Heart right ventricle (tissue), 16 donors: ENCODE measurements at places on chromosomes 7 and 10.

GRCh38 chr7:73446682-73447081 is 13.1 kb downstream of the FZD9 start:
- no peak for DNase-seq

GRCh38 chr7:51968461-51968860 is 651.9 kb upstream of the COBL start:
- no peak for DNase-seq

- no peak for DNase-seq
These were observed 571.0 kb downstream of the SH2D4B start for GRCh38 chr10:81108516-81109199.

DNA sequence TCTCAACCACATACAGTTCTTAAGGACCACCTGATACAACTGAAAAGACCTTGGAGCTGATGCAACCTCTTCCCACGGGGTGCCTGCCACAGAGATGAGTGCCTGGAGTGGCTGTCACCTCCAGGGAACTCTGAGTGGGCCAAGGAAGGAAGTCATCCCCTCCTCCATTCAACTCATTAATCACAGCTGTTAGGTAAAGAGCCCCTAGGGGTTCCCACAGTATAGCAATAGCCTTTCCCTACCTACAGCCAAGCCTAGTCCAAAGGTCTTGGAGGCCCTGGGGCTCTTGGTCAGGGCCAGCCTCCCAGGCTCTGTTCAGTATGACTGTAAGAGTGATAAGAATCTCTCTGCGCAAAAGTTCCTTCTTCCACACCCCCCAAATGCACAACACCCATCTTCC is 70.4 kb upstream of the NFE2L3 start:
- DNase-seq = no peak

GRCh38 chr10:77716458-77717317 is 79.1 kb upstream of the KCNMA1 start:
- no peak for DNase-seq

DNA sequence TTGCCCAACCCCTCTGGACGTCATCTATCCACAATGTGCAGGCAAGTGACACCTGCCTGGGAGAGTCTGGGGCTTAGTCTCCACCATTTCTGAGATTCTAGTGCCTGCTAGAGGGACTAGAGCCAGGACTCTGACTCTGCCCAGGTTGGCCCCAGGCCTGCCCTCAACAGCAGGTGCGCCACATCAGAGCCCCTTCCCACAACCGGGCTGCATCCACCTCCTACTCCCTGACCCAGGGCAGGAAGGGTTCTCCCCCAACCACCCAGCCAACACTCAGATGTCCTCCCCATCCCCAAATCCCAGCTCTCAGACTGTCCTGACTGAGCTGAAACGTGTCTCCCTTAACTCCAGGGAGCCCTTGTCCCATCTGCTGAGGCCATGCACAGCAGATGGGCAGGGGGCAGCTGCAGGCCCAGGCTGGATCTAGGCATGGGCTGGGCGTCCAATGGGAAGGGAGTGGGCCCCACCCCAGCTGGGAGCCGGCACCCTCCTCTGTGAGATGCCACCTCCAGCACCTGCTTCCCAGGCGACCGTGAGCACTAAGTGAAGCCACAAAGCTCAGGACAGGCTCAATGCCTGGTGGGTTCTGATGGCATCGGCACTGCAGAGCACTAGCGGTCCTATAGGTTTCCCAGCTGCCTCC is 49.2 kb downstream of the RASGEF1A start:
- peak; percentile 3 for DNase-seq

DNA sequence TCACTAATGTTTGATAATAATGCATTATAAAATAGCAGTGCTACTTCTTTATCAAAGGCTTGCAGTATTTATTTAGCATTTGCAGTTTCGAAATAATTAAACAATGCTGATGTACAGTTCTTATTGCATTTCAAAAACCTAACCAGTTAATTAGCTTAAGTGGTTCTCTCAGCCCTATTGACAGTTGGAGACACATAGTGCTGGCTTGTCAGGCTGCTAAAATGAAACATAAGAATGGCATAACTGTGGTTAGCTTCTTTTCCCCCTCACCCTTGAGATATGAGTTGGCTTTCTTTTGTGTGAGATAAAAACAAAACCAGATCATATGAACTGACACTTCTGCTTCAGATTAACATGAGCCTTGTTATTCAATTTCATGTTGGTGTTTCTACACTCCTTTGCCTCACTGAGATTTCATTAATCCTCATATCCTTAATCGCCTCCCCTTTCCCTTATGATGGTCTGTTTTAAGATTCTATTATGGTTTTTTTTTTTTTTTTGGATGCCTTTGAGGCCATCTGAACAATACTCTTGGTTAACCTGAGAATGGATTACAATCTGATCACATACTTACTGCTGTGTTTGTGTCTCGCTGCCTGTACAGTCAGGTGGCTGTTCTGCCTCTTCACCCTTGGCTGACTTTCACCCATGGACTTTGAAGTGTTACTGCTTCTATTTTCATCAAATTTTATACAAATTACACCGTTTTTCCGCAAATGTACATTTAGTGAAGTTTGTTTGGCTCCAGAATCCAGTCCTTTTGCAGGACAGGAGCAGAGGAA is 108.0 kb downstream of the SDK1 start:
- no peak for DNase-seq
